Cardiac muscle cell (in vitro differentiated cells and primary cell): ENCODE measurements at places on chromosomes 12 and 14. TPM values are rescaled to one million over a fixed set of nuclear protein-coding genes. Genes with fewer than 3 reads are reported as not detected.

Gene OTX2
- total RNA-seq, result 3.3 and 7.1 TPM in 2 replicates

Gene CRIP1
- 46.9 and 51.1 TPM in 2 replicates for total RNA-seq

DNA sequence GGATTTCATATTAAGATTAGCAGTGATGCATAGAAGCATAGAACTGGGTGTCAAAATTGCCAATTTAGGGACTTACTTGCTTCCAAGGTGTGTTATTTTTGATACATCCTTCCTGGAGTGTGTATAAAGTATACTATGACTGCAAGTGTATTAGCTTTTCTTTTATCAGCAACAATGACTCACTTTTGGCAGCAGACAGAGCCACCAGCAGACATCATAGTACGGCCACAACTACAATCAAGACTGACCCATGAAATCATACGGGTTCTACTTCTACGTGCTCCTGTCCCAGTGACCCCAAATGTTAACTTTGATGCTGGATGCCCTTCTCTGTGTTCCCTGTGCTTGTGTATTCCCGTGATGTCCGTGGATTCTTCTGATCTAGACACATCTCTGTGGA is 443.9 kb downstream of the TMEM132D start:
- H3K4me1 ChIP-seq, result no peaks in the 10 kb centered on the region
- no peak overlapping the region for H3K4me3 ChIP-seq
- no peaks in the 10 kb centered on the region for H3K36me3 ChIP-seq
- no peaks in the 10 kb centered on the region for H3K27me3 ChIP-seq
- DNase-seq, result no peak
- H3K27ac ChIP-seq, result no peak overlapping the region

Gene ABHD12B
- not detected in 2 replicates for total RNA-seq

DNA sequence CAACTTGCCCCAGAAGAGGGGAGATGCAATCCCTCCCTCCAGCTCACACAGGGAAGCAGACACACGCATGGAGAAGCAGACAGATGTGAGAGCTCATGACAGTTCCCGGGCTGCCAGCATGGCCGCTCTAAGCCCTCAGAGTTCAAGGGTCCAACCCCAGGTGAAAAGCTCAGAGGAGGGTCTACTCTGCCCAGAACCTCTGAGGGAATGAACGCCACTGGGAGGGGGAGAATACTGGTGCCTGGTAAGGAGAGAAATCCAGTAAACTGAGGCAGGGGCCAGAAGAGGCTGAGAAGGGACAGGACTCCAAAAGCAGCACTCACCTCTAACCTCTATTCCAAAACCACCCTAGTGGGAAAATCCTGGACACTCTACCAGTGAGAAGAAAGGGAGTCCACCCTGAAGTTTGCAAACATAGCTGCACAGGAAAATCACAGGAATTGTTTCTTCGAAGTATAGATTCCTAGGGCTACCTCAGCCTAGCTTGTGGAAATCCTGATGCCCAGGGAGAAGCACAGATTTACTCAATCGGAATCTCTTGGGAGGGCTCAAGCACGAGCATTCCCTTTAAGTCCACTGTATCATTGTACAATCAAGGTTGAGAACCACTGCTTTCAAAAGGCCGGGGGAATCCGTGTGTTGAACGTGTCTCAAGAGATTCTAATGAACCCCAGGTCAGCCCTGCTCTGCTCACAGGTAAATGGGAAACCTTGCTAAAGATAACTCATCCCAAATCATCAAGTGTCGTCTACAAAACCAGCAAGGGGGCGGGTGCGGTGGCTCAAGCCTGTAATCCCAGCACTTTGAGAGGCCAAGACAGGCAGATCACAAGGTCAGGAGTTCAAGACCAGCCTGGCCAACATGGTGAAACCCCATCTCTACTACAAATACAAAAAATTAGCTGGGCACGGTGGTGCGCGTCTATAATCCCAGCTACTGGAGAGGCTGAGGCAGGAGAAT is 34.3 kb upstream of the PLEKHG6 start:
- H3K4me1 ChIP-seq, result peaks cover 12% of the 10 kb centered on the region
- H3K36me3 ChIP-seq, result no peaks in the 10 kb centered on the region
- no peak for DNase-seq
- H3K27ac ChIP-seq, result no peak overlapping the region

DNA sequence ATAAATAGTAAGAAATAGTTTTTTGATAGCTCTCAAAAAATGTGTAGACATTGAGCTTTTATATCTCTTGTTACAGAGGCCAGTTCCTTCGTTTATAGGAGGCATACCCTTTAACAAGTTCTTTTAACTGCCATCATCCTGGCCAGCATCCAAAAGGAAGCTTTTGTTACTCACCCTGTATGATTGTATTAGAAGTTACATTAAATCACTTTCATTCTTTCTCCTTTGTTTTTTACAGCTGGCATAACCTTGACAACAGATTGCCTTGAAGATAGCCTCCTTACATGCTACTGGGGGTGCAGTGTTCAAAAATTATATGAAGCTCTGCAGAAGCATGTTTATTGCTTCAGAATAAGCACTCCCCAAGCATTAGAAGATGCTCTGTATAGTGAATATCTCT is 20.1 kb downstream of the CGRRF1 start:
- peaks cover 9% of the 10 kb centered on the region for H3K36me3 ChIP-seq
- H3K27me3 ChIP-seq, result no peaks in the 10 kb centered on the region
- no peak for DNase-seq
- no peak overlapping the region for H3K4me3 ChIP-seq

DNA sequence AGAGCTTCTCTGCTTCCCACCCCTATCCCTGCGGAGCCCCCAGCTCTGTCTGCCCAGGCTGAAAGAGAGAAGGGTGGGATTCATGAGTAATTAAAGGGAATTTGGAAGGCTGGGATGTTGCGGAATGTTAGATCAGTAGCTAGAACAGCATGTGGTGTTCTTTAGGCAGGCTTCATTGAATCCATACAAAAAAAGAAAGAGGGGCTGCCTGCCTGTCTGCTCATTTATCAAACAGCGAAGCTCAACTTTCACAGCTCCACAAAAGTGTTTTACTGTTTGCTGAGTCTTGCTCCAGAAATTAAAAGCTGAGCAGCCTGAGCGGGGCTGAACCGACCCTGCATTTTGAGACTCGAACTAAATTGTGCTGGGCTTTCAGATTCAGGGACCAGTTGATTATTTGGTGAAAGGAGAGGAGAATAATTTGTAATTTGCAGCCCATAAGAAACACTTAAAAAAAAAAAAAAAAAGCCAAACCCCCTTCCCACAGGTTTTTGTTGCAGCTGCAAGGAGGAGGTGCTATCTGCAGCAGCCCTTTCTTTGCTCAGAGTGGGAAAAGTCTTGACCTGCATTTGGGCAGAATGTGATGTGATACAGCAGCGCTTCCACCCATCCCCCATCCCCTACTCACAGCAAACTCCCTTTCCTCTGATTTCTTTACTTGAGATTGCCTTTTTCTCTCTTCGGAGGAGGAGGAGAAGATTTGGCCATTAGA is 89.7 kb downstream of the RFX4 start:
- peaks cover 15% of the 10 kb centered on the region for H3K4me1 ChIP-seq
- H3K27ac ChIP-seq, result no peak overlapping the region
- H3K36me3 ChIP-seq, result no peaks in the 10 kb centered on the region
- peak; percentile 6 for DNase-seq
- no peak overlapping the region for H3K4me3 ChIP-seq

Gene LRTM2
- not detected in 2 replicates for total RNA-seq

- H3K27ac ChIP-seq, result no peak overlapping the region
- H3K36me3 ChIP-seq, result no peaks in the 10 kb centered on the region
- DNase-seq, result no peak
These were observed 6.3 kb upstream of the NINJ2 start for GRCh38 chr12:669576-669945.

- no peaks in the 10 kb centered on the region for H3K36me3 ChIP-seq
- H3K4me3 ChIP-seq, result no peak overlapping the region
- peaks cover 55% of the 10 kb centered on the region for H3K27me3 ChIP-seq
- H3K4me1 ChIP-seq, result peaks cover 4% of the 10 kb centered on the region
These were observed 4.0 kb upstream of the KCNH3 start for GRCh38 chr12:49534731-49535278.

DNA sequence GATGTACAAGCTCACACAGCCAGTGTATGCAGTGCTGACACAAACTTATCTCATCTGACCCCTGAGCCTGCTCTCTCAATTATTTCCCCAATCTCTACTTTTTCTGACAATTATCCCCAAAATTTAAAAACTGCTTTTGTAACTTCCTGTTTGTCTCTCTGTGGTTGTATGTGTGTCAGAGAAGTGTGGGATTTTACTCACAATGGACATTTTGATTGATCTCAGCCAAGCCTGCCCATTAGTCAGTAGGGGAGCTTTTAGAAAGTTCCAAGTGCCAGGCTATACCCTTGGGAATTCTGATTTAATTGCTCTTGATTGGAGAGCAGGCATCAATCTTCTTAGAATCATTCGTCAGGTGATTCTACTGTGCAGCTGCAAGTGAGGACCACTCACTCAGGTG is 64.9 kb upstream of the LMNTD1 start:
- H3K27ac ChIP-seq, result no peak overlapping the region
- no peak for DNase-seq
- no peaks in the 10 kb centered on the region for H3K27me3 ChIP-seq
- no peaks in the 10 kb centered on the region for H3K36me3 ChIP-seq
- no peak overlapping the region for H3K4me3 ChIP-seq
- H3K4me1 ChIP-seq, result no peaks in the 10 kb centered on the region

- no peaks in the 10 kb centered on the region for H3K27me3 ChIP-seq
- H3K36me3 ChIP-seq, result no peaks in the 10 kb centered on the region
- no peak within 1 kb of the TSS for H3K27ac ChIP-seq
- H3K4me3 ChIP-seq, result no peak within 1 kb of the TSS
- H3K4me1 ChIP-seq, result no peaks in the 10 kb centered on the region
- peak; percentile 72 for DNase-seq
These were observed at the start of gene ARHGDIB for GRCh38 chr12:14961466-14962152. Gene ARHGDIB (minus strand): TSS chr12:14961601. CDS start chr12:14950712, 10,889 bp downstream.

DNA sequence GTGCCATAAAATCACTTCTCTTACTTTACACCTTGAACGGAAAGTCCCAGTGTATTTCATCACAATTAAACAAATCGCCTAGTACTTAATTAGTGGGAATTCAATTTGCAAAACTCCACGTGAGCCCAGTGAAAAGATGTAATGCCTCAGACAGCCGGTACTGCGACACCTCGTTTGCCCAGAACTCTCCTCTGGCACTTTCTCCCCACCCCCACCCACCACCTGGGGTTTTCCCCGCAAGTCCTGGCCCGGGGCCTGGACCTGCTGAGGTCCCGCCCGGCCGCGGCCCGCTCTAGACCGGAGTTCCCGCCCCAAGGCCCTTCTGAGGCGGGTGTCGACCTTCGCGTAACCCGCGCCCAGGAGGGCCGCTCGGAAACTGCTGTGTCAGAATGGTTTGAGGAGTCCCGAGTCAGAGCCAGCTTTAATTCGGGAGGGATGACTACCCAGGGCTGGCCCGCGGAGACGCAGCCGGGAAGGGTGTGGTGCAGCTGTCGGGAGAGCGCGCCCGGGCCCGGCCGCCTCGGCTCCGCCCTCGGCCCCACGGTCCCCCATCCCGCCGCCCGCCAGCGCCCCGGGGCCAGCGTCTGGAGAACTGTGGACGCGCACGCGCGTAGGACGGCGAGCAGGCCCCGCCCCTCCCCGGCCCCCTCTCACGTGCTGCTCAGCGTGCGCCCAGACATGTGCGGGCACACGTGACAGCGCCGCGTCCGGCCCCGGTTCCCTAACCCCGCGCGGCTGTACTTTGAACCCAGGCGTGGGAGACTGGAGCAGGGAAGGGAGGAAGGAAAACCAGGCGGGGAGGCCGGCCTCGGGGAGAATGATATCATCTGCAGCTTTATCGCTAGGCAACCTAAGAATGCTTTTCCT is 10.8 kb downstream of the BHLHE41 start:
- H3K4me3 ChIP-seq, result peak overlapping the region; percentile 43
- peak; percentile 93 for DNase-seq
- H3K36me3 ChIP-seq, result no peaks in the 10 kb centered on the region

DNA sequence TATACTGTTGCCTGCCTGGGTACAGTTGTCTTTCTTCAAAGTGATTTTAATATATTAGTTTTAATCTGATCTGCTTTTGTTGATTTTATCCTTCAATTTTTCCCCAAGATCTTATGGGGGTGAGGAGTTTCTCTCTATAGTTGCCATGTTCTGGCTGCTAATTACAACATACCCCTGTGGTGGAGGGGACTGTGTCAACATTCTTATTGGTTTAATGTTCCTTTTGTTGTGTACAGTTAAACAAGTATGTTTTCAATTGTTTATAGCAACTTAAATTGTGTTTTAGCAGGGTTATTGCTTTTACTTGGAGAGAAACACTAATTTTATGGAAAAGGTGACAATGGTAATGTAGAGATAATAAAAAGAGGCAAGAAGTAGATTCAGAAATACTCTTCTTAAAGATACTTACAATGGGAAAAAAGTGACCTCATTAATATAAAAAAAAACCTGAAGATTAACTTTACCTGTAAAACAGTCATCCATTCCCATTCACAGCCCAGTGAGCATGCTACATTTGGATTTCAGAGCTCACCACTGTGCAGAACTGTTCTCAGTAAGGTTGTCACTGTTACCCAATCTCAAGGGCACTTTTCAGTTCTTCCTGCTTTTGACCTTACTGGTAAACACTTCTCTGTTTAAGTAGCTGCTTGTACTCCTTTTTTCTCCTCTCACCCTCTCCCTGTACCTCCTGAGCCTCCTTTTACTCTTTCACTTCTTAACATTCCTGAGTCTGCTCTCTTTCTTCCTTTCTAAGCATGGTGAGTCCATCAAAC is 8.1 kb upstream of the LRRK2 start:
- no peaks in the 10 kb centered on the region for H3K36me3 ChIP-seq
- H3K4me3 ChIP-seq, result no peak overlapping the region
- no peak for DNase-seq
- H3K27me3 ChIP-seq, result no peaks in the 10 kb centered on the region
- H3K4me1 ChIP-seq, result peaks cover 10% of the 10 kb centered on the region

DNA sequence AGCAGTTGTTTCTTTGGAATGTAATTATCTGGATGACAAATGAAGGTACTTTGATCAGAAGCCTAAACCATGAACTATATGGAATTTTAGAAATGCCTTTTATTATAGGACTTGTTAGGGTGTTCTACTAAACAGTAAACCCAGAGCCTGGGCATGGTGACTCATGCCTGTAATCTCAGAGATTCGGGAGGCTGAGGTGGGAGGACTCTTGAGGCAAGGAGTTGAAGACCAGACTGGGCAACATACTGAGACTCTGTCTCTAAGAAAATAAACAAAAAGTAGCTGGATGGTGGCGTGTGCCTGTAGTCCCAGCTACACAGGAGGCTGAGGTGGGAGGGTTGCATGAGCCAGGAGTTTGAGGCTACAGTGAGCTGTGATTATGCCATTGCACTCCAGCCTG is 23.9 kb downstream of the PALS1 start:
- no peaks in the 10 kb centered on the region for H3K27me3 ChIP-seq
- peaks cover 22% of the 10 kb centered on the region for H3K4me1 ChIP-seq
- H3K4me3 ChIP-seq, result no peak overlapping the region
- no peak overlapping the region for H3K27ac ChIP-seq

GRCh38 chr12:66048835-66049537 is 81.6 kb downstream of the LLPH start:
- no peaks in the 10 kb centered on the region for H3K27me3 ChIP-seq
- no peak overlapping the region for H3K4me3 ChIP-seq
- peak; percentile 72 for DNase-seq

GRCh38 chr14:101600891-101601605 is 39.8 kb downstream of the DIO3 start:
- no peak overlapping the region for H3K4me3 ChIP-seq
- DNase-seq, result no peak
- no peaks in the 10 kb centered on the region for H3K4me1 ChIP-seq

DNA sequence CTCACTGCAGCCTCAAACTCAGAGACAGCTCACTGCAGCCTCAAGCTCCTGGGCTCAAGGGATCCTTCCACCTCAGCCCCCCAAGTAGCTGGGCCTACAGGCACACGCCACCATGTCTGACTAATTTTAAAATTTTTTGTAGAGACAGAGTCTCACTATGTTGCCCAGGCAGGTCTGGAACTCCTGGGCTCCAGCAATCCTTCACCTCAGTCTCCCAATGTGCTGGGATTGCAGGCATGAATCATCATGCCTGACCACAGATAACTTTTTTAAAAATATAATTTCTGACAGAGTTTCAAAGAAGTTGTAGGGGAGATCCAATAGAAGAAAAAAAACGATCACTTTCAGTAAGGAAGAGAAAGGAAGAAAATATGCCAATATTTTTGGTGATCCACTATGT is 189.7 kb upstream of the CDKN3 start:
- no peak overlapping the region for H3K4me3 ChIP-seq
- no peak overlapping the region for H3K27ac ChIP-seq
